ENCODE measurements at places on chromosomes 1 and 21.

- no peak overlapping the region for H3K4me3 ChIP-seq
- H3K27ac ChIP-seq = no peak overlapping the region
- no peak for DNase-seq
- peaks cover 35% of the 10 kb centered on the region for H3K4me1 ChIP-seq
- H3K36me3 ChIP-seq = no peaks in the 10 kb centered on the region
Observed at GRCh38 chr21:33021667-33022066, 4.1 kb upstream of the OLIG2 start.

DNA sequence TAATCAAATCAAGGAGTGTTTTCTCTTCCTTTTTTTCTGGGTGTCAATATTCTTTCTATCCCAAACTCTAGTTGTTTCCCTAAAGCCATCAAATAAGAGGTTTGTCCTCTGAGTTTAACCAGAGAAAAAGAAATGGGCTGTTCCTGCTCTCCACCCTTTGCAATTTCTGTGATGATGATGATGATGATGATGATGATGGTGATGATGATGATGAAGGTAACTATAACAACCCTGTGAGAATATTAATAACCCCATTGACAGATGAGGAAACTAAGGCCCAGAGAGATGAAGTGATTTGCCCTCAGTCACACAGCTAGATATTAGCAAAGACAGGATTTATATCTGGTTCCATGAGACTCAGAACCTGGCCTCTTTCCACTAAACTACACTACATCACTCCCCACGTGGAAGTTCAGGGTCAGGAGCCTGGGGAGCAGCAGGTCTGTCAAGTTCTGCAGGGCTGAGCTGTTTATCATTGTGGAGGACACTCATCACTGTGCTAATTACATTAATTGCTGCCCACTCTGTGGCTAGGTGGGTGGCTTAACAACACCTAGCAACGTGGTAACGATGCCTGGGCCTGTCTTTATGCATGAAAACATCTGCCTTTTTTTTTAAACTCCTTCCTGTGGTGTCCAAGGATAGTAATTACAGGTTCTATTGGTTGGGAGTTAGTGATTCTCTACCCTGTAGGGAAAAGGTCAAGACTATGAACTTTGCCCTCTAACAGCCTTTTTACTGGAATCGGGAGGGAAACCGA, 19.0 kb upstream of the JUN start:
- H3K27ac ChIP-seq = no peak overlapping the region
- no peaks in the 10 kb centered on the region for H3K4me1 ChIP-seq
- no peak overlapping the region for H3K4me3 ChIP-seq
- no peaks in the 10 kb centered on the region for H3K27me3 ChIP-seq
- no peak for DNase-seq
- H3K36me3 ChIP-seq = no peaks in the 10 kb centered on the region

- no peak overlapping the region for H3K27ac ChIP-seq
- no peaks in the 10 kb centered on the region for H3K36me3 ChIP-seq
Observed at GRCh38 chr1:179206812-179207211, 22.7 kb downstream of the ABL2 start.

DNA sequence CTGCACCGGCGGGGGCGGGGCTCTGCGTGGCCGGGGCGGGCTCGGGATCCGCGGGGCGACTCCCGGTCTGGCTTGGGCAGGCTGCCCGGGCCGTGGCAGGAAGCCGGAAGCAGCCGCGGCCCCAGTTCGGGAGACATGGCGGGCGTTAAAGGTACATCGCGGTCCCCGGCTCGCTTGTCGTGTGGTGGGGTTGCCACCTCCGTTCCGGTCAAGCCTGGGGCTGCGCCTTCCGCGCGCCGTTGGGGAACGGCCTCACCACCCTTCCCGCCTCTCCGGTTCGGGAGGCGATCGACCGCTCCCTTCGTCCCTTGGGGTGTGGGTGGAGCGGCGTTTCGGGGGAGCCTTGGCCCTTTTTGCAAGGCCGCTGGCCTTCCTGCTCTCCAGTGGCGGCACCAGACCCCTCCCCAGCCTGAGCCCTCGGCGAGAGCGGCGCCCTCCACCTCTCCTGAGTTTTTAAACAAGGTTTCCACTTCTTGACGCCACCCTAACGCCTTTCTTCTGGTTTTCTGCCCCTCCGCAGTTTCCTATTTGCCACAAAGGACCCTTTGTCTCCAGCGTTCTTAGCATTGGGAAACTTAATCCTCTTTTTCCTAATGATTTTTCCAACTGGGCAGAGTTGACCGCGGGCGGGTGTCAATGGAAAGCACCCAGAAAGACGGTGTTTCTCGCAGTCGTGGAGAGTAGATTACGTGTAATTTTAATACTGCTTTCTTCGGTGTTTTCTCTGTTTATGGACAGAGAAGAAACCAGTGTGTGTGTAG, at the start of the genes LEPR and LEPROT:
LEPR (plus strand) TSS at position 79 of the 761 bp plus-strand sequence. CDS start 144,898 bp downstream, outside the sequence.
LEPROT (plus strand) TSS at position 79 of the 761 bp plus-strand sequence; CDS start at position 136, 57 bp downstream.
- DNase-seq = no peak
- H3K36me3 ChIP-seq = peaks cover 4% of the 10 kb centered on the region
- H3K27me3 ChIP-seq = no peaks in the 10 kb centered on the region
- peaks cover 33% of the 10 kb centered on the region for H3K4me1 ChIP-seq
- peak within 1 kb of the TSS; percentile 89 for H3K4me3 ChIP-seq

- no peak for DNase-seq
- peaks cover 72% of the 10 kb centered on the region for H3K4me1 ChIP-seq
- H3K36me3 ChIP-seq = no peaks in the 10 kb centered on the region
- H3K27me3 ChIP-seq = no peaks in the 10 kb centered on the region
- no peak overlapping the region for H3K4me3 ChIP-seq
Observed at GRCh38 chr1:230823426-230823825, 44.9 kb downstream of the C1orf198 start.

GRCh38 chr1:207799989-207800648, 48.3 kb downstream of the CD46 start:
- H3K27me3 ChIP-seq = no peaks in the 10 kb centered on the region
- peaks cover 29% of the 10 kb centered on the region for H3K36me3 ChIP-seq
- no peak overlapping the region for H3K4me3 ChIP-seq
- H3K4me1 ChIP-seq = peaks cover 20% of the 10 kb centered on the region
- H3K27ac ChIP-seq = no peak overlapping the region

DNA sequence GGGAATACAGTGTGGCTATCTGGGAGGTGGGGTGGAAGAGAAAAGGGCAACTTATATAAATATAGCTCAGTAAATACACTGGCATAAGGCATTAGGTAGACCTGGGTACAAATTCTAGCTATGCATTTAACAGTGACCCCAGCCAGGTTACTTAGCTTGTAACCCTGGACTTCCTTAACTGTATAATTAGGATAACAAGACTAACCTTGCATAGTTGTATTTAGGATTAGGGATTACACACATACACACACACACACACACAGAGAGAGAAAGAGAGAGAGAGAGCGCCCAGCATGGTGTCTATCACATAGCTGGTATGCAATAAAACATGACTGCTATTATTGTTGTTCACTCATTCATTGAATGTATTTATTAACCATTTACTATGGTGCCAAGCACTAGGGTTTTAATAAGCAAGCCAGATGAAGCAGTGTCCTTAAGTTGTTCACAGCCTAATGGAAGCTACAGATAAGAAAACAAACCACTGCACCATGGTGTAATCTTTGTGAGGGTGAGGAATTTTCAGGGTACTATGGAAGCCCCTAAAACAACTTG, 251.4 kb downstream of the ZNF648 start:
- no peak overlapping the region for H3K27ac ChIP-seq
- no peak overlapping the region for H3K4me3 ChIP-seq
- no peaks in the 10 kb centered on the region for H3K36me3 ChIP-seq

DNA sequence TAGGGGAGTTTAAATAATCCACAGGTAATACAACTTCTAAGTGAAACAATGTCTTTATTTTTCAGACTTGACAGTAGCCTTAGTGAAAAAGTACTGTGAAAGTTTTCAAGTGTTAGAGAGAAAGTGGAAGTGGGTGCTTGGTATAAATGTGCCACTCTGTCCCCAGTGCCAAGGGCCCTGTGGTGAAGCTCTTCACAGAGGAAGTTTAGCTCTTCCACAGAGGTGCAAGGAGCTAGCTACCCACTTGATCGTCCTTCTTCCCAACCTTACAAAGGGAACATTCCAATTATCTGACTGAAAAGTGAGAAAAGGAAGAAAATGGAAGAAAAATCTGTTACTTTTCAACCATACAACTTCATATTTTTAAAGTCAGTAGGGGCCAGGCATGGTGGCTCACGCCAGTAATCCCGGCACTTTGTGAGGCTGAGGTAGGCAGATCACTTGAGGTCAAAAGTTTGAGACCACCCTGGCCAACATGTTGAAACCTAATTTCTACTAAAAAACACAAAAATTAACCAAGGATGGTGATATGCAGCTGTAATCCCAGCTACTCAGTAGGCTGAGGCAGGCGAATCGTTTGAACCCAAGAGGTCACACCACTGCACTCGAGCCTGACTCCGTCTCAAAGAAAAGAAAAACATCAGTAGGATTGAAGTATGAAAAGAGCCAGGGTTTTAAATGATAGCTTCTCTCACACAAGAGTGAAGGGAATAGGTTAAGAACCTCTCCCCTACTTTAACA, 41.0 kb upstream of the PTPRC start:
- H3K4me3 ChIP-seq = no peak overlapping the region
- no peaks in the 10 kb centered on the region for H3K4me1 ChIP-seq
- no peak for DNase-seq
- H3K27me3 ChIP-seq = no peaks in the 10 kb centered on the region

DNA sequence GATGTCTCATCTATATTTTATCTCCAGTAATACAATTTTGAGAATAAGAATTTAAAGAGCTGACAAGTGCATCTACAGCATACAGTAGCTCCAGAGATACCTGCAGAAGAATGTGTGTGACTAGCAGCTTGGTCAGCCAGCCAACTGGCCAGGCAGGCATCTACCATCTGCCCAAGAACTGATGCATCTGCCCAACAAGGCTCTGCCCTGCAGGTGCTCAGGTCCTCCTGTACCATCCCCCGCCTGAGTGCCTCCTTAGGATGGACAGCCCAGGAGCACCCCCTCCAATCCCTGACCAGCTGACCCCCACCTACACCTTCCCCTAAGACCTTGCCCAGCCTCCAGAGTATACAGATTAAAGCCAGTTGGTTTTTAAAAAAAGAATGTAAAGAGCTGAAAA, 30.3 kb downstream of the TMEM69 start:
- no peaks in the 10 kb centered on the region for H3K4me1 ChIP-seq
- H3K27ac ChIP-seq = no peak overlapping the region
- H3K36me3 ChIP-seq = no peaks in the 10 kb centered on the region

DNA sequence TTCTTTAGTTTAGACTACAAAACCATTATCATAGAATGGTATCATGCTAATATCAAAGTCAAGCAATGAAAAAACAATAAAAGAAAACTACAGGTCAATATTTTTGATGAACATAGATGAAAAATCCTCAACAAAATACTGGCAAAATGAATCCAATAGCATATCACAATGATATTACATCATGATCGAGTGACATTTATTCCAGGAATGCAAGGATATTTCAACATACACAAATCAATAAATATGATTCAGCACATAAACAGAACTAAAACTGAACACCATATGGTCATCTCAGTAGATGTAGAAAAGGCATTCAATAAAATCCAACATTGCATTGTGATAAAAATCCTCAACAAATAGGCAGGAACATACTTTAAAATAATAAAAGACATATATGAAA, 1657.7 kb downstream of the KCNT2 start:
- H3K4me1 ChIP-seq = no peaks in the 10 kb centered on the region
- no peak overlapping the region for H3K4me3 ChIP-seq
- no peak for DNase-seq
- no peak overlapping the region for H3K27ac ChIP-seq
- no peaks in the 10 kb centered on the region for H3K36me3 ChIP-seq
- no peaks in the 10 kb centered on the region for H3K27me3 ChIP-seq

- DNase-seq = no peak
- no peaks in the 10 kb centered on the region for H3K36me3 ChIP-seq
- H3K27me3 ChIP-seq = no peaks in the 10 kb centered on the region
- peak overlapping the region; percentile 35 for H3K4me3 ChIP-seq
- H3K4me1 ChIP-seq = peaks cover 4% of the 10 kb centered on the region
Observed at GRCh38 chr1:6148497-6149241, 31.5 kb downstream of the CHD5 start.

GRCh38 chr1:7886405-7886745, 33.5 kb upstream of the UTS2 start:
- peak overlapping the region; percentile 59 for H3K4me3 ChIP-seq
- DNase-seq = no peak
- peaks cover 9% of the 10 kb centered on the region for H3K4me1 ChIP-seq
- H3K27ac ChIP-seq = no peak overlapping the region
- H3K36me3 ChIP-seq = no peaks in the 10 kb centered on the region
- H3K27me3 ChIP-seq = no peaks in the 10 kb centered on the region

GRCh38 chr1:20139776-20140612, 871 bp downstream of the PLA2G2F start:
- DNase-seq = no peak
- no peaks in the 10 kb centered on the region for H3K27me3 ChIP-seq
- H3K36me3 ChIP-seq = no peaks in the 10 kb centered on the region

DNA sequence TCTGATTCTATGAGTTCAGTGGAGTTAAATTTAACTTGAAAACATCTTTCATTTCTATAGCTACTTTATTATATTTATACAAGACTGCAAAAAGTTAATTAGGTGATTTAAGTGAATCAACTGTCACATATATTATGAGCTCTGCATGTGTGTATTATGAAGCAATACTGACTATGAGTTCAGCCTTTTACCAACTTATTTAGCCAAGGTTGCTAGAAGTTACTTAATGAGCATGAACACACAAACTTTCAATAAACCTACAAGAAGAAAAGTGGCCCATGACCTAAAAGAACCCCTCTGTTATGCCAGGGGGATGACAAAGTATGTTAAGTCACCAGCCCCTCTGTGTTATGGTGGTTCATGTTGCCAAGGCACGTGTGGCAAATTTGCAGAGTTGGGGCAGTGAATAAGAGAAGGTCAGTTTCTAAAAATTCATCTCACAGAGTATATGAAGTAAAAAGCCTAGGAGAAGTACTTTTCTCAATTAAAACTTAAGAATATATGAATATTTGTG, 86.7 kb upstream of the LYPLAL1 start:
- no peak overlapping the region for H3K27ac ChIP-seq
- no peaks in the 10 kb centered on the region for H3K27me3 ChIP-seq
- no peaks in the 10 kb centered on the region for H3K36me3 ChIP-seq
- no peak for DNase-seq

DNA sequence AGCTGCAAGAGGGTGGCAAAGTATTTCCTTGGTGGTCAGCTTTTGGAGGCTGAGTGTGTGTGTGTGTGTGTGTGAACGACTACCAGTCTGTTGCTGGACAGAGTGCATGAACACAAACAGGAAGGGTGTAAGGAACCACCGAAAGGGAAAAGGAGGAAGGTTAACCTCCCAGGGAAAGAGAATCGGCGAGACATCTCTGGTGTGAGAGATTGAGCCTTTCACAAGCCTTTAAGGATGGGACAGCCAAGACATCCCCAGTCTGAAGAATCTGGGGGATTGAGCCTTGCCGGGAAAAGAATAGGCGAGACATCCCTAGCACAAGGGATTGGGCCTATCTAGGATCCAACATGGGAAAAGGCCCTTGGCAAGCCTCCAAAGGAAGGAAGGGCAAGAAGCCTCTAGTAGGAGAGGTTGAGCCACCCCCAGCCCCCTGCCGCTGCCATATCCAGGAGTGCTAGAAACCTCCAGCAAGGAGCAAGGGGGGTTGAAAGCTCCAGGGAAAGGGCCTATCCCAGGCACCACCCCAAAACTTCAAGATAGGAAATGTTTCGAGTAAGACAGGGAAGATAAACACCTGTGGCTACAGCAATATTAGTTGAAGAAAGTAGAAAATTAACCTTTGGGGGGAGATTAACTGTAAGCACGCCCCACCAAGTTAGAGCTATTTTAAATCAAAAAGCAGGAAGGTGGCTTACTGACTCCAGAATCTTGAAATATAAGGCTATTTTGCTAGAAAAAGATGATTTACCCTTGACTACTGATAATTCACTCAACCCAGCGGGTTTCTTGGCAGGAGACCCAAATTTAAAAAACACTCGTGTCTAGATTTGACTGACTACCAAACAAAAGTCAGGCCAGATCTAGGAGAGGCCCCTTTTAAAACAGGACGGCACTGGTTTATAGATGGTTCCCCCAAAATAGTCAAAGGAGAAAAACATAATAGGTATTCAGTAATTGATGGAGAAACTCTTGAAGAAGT, 3.2 kb downstream of the TEX50 start:
- no peaks in the 10 kb centered on the region for H3K36me3 ChIP-seq
- H3K27ac ChIP-seq = no peak overlapping the region
- H3K4me3 ChIP-seq = no peak overlapping the region
- no peaks in the 10 kb centered on the region for H3K4me1 ChIP-seq
- H3K27me3 ChIP-seq = no peaks in the 10 kb centered on the region

Measured in thoracic aorta (tissue), 2 donors.